ENCODE measurements at places on chromosomes 7 and 10.
A peak's percentile ranks its signal among the peaks of the same experiment; 100 is the strongest.

GRCh38 chr7:2688409-2689342, 674 bp downstream of the AMZ1 start:
- no peak for DNase-seq

DNA sequence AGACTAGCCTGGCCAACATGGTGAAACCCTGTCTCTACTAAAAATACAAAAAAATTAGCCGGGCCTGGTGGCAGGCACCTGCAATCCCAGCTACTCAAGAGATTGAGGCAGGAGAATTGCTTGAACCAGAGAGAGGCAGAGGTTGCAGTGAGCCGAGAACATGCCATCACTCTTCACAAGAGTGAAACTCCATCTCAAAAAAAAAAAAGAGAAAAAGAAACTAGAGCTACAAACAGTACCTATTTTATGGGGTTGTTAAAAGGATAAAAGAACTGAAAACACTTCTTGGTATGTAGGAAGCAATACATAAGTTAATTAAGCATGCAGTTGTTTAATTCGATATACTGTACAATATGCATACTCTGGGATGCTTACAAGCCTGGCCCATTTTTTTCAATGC, 216.9 kb downstream of the SORCS1 start:
- DNase-seq, result no peak

DNA sequence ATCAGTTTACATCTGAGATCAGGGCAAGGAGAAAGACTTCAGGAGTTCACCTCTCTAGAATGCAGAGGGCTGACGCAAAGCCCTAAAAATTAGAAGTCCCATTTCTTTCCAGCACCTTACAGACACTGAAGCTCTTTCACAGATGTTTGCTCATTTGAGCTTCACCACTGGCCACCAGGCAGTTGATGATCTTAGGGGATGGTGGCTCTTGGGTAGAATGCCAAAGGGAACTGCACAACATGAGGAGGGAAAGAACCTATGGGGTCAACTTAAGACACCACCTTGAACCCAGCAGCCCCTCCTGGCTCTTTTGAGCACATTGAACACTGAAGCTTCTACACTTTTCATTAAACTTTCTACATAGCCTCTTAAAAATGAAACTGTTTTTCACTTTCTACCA, 390.3 kb upstream of the CELF2 start:
- DNase-seq, result no peak

DNA sequence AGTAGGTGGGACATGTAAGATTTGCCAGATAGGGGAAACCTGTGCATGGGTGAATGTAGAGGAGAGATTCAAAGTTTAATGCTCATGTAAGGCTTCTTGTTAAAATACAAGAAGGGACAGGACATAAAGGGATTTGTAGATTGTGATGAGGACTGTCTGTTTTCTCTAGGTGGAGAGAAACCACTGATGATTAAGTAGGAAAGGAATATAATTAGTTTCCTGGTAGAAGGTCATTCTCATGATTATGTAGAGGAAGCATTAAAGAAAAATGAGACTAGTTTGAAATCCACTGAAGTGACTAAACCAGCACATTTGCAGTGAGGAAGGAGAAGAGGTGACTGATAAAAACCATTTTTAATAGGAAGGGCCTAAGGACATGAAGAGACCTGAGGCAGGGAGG, 19.6 kb upstream of the MACC1 start:
- DNase-seq, result no peak

DNA sequence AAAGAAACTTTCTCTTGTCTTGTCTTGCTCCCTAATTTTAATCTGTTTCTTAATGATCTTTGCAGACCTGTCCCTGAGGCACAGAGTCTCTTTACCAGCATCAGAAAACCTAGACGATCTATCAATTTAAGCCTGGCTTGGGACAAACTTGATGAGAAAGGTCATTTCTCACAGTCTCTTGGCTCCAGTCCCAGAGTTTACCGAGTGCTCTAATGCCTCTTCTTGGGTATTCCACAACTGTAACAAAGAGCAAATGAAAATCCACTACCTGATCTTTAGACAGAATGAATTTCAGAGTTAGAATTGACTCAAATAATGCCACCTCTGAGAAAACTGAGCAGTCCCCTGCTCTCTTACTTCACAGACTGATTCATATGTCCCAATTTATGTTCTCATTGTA, 106.4 kb upstream of the DNAJB12 start:
- no peak for DNase-seq

- no peak for DNase-seq
Observed at GRCh38 chr7:87831097-87831496, 45.1 kb downstream of the SLC25A40 start.

GRCh38 chr7:111741811-111742240, 179.5 kb upstream of the IMMP2L start:
- DNase-seq, result peak; percentile 49

DNA sequence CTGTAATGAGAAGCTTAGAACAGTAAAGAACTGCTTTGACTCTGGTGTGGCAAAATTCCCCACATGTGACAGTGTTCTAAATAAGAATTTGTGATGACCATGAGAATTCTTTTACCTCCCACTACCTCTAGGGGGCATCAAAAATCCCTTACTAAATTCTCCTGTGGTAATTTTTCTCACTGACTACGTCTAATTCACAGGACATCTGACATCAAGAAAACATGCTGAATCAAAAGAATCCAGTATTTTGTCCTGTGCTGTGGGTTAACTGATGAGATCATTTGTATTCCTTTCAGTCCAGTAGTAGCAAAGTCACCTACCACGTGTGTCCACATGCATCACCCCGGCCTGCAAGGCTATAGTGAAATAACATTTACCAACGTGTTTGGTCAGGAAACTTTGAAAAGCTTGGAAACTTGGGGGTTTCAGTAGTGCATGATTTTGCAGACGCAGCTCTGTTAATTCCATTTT, 103.8 kb downstream of the ATE1 start:
- peak; percentile 57 for DNase-seq

DNA sequence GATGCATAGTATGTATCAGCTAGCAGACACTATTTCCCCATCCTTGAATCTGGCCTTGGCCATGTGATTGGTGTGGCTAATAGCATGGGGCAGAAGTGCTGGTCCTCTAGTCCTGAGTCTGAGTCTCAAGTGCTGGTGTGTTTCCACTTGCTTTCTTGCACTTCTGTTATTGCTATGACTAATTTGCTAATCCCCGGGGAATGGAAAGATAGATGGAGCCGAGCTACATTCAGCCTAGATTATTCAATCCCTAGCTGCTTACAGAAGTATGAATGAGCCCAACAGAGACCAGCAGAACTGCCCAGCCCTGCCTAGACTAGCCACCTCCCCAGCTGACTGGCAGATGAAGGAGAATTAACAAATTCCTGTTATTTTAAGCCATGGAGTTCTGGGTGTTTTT, 53.2 kb upstream of the SYPL1 start:
- DNase-seq, result no peak
